ENCODE measurements at places on chromosomes 4 and X.

- no peak for DNase-seq
Observed at GRCh38 chrX:78747489-78747888, at the start of gene LPAR4. Gene LPAR4, plus strand, starts transcription at chrX:78747720. Its CDS starts 7,150 bp downstream, at chrX:78754870.

GRCh38 chr4:82358847-82359246 lies 14.9 kb downstream of the HNRNPD start:
- no peak for DNase-seq

- DNase-seq: no peak
Observed at GRCh38 chr4:34183926-34184325, 2060.4 kb downstream of the ARAP2 start.

GRCh38 chr4:55635741-55636655 lies at the start of gene NMU:
Gene NMU, minus strand, starts transcription at chr4:55636298. Its CDS starts 106 bp downstream, at chr4:55636192.
- no peak for DNase-seq

DNA sequence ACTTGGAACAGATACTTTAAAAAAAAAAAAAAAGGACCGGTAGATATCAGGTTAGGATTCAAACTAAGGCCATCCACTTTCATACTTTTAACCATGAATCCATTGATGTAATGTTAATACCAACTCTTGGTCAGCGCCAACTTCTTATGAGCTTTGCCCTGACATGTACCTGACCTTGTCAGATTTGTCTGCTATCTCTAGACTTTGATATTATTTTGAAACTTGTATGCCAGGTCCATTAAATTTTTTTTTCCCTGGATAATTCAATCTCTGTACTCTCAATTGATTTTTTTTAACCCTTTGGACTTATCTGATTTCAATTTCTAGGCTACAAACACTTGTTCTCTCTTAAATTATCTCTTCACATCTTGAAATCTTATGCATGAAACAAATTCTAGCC lies 27.2 kb upstream of the UGT2B7 start:
- DNase-seq: no peak

DNA sequence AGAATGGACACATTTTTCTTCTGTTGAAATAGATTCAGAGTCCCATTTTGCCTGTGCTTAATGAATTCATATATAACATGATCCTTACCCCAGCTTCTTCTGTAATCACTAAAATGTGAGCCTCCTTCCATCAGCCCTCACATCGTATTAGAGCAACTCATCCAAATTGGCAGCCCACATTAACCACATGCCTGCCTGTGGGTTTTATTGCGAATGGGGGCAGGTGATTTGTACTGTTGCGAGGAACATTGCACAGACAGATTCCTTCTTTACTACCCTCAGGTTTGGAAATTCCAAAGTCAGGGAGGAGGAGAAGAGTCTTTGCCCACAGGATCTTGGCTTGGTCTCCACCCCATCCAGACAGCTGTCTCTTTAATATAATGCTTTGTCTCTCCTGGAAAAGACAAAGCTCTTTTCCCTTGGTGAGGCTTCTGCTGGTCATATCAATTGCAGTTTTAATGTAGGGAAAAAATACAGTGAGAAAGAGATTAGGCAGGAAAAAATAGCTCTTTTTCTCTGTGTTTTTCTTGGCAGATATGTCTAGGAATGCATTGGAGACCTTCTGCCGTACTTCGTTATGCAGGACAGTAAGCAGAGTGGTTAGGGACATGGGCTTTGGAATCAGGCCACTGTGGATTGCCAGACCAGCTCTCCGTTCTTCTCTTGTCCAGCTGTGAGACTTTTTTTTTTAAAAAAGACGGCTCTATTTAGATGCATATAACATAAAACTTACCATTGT lies 371.2 kb downstream of the AFF2 start:
- no peak for DNase-seq

DNA sequence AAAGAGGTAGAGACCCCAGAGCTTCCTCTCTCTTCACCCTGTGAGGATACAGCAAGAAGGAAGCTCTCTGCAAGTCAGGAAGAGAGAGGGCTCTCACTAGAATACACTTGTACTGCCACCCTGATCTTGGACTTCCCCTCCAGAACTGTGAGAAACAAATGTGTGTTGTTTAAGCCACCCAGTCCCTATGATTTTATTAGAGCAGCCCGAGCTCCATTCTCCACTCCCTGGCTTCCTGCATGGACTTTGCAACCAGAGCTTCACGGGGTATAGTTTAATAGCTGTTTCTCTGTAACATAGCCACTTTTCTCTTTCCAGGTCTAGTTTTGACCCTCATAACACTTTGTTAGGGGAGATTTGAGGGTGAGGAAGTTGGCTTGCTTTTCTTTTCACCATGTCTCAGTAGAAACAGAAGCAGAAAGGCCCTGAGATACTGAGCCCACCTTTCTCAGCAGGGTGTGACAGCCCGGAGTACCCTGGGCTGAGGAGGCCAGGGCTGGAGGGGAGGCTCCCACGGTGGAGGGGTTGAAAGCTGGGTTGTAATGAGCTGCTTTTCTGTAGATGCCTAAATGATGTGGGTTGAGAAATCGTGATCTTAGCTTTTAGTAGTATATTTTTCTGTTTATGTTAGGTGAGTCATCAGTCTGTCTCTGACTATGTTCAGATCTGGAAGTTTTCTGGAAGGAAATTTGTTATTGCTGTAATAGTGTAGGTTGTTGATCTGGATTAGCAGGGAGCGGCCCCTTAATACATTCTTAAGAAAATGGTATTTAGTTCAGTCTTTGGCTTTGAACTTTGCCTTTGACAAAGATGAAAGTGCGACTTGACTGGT lies 118.6 kb downstream of the PTTG2 start:
- DNase-seq: no peak

GRCh38 chr4:121829511-121829910 lies 5.8 kb upstream of the CCNA2 start:
- DNase-seq: no peak

- DNase-seq: no peak
Observed at GRCh38 chrX:10828036-10828435, 207.7 kb upstream of the MID1 start.

GRCh38 chr4:123088501-123088900 lies 166.1 kb upstream of the NUDT6 start:
- no peak for DNase-seq

- no peak for DNase-seq
Observed at GRCh38 chrX:39869846-39870601, 227.7 kb downstream of the BCOR start.

GRCh38 chr4:6749340-6750171 lies 33.0 kb upstream of the KIAA0232 start:
- no peak for DNase-seq

DNA sequence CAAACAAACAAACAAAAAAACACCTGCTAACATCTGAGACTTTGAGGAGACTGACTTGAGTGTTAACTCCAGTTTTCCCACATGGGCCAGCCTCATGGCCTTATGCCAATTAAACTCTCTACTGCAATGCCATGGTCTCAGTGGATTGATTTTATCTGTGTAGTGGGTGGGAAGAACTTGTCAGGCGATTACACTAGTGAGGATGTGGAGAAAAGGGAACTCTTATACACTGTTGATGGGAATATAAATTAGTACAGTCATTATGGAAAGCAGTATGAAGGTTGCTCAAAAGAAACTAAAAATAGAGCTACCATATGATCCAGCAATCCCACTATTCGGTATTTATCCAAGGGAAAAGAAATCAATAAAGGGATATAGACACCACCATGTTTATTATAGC lies 12.8 kb upstream of the XIAP start:
- DNase-seq: no peak

DNA sequence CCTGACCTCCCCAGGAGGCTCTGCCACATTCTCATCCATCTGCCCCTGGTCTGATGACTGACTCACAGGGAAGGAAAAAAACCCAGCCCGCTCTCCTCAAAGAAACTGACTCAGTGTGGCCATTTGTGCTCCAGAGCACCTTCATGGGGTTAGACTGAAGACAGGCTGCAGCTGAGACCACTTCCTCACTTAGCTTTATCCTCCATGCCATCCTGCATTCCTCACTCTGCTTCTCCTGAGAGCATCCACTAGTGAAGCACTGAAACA lies 35.9 kb upstream of the HPSE start:
- no peak for DNase-seq

DNA sequence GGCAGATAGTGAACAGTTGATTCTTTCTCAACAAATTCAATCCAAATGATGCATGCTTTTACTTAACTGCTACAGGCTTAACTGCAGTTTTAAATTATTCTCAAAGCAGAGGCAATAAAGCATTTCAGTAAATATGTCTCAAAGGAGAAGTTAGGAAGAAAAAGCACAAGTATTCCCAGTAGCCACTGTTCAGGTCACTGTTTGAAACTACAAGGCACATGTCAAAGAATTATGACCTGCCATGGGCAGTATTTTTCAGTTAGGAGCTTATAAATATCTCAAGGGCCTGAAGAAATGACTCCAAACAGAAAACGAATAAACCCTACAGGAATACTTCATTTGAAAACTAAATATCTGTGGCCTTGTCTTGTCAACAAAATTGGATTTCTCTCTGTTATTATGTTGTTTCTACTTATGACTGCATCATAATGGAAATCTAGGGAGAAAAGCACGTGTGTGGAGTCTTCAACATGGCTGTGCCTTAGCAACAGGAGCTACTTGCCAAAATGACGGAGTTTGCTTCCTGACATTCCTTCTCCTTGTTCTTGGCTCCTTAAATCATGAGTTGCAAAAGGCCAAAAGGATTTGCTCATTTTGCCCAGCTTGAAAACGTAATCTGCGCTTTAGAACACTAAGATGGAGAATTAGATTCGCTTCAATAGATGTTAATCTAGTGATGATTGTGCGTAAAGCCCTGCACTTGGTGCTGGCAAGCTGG lies 67.6 kb upstream of the GPR101 start:
- no peak for DNase-seq

DNA sequence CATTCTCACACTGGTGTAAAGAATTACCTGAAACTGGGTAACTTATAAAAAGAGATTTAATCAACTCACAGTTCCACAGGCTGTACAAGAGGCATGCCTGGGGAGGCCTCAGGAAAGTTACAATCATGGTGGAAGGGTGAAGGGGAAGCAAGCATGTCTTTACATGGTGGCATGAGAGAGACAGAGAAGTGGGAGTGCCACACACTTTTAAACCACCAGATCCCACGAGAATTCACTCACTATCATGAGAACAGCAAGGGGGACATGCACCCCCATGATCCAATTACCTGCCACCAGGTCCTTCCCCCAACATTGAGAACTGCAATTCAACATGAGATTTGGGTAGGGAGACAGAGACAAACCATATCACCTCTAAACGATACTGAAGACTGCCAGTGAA lies 23.0 kb downstream of the EPGN start:
- no peak for DNase-seq

- DNase-seq: no peak
Observed at GRCh38 chr4:125519371-125520146, 204.8 kb downstream of the FAT4 start.

GRCh38 chrX:20434986-20435385 lies 168.3 kb upstream of the RPS6KA3 start:
- no peak for DNase-seq

GRCh38 chr4:1871471-1872021 lies 353 bp downstream of the NSD2 start:
- DNase-seq: peak; percentile 82

GRCh38 chr4:183354219-183354618 lies 32.0 kb upstream of the CLDN24 start:
- no peak for DNase-seq

DNA sequence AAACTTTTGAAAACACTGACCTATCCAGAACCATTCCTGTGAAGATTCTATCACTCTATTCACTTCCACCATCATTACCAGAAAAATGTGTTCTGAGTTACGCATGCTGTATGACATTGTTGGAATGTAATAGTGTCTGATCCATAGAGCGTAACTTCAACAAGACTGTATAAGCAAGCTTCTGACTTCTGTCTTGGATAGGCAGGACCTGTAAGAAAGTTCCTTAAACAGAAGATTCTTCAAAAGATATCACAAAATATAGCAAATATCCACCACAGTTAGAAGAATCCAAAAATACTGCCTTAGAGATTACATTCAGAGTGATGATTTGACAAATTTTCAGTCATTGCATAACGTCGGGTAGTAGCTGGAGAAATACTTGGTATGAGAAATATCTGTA lies 14.0 kb upstream of the SPOCK3 start:
- DNase-seq: no peak

GRCh38 chr4:87532907-87533306 lies 3.7 kb upstream of the SPARCL1 start:
- DNase-seq: no peak

- DNase-seq: no peak
Observed at GRCh38 chr4:128979934-128980333, 113.4 kb downstream of the SCLT1 start.

DNA sequence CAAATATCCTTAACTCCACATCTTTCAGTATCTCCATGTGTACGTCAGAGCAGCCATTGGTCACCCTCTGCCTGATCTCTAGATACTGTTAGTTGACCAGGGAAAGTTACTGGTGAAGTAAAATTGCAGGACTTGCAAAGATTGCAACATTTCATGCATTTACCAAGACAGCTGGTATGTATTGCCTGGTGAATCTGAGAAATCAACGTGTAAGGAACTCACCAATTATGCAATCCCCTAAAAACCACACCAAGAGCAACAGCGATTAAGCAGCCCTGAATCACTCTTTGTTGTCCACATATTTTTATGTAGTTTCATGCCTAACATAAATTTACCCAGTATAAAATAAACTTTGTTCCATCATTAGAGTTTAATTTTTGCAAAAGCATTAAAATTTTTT lies 271.2 kb downstream of the NLGN4X start:
- DNase-seq: no peak

GRCh38 chr4:140238351-140239056 lies 84.5 kb upstream of the MAML3 start:
- no peak for DNase-seq

GRCh38 chr4:82419451-82419850 lies 10.8 kb downstream of the HNRNPDL start:
- no peak for DNase-seq

GRCh38 chr4:77044461-77045150 lies 31.2 kb downstream of the CCNI start:
- no peak for DNase-seq

DNA sequence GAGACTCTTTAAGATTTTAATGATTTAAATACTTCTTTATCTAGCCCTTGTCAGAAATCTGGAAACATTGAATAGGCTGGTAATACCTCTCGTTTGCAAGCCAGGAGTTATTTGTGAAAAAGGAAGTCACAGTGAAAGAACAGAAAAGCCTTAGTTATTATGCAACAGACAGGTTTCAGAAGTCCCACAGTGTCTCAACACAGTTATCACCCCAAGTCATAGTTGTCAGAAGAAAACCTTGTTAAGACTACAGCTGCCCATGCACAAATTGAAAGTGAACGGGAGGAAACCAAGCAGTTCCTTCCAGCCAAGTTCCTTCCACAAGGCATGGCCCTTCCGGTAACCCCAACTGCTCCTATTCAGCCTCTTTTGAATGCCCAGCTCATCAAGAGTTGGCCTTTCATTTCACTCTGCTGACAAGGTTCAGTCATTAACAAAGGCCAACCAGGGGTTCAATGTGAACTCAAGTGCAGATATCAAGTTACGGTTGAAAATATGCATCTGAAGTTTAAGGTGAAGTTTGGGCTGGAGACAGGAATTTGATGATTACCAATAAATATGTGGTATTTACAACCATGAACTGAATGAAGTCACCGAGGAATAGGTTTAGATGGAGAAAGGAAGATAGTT lies 15.6 kb downstream of the ALPK1 start:
- DNase-seq: no peak

- DNase-seq: no peak
Observed at GRCh38 chr4:18138076-18138665, 116.6 kb upstream of the LCORL start.

All from posterior cingulate gyrus (tissue), 11 donors.